Pulmonary artery endothelial cell (primary cell): ENCODE measurements at places on chromosomes 7 and 10.

DNA sequence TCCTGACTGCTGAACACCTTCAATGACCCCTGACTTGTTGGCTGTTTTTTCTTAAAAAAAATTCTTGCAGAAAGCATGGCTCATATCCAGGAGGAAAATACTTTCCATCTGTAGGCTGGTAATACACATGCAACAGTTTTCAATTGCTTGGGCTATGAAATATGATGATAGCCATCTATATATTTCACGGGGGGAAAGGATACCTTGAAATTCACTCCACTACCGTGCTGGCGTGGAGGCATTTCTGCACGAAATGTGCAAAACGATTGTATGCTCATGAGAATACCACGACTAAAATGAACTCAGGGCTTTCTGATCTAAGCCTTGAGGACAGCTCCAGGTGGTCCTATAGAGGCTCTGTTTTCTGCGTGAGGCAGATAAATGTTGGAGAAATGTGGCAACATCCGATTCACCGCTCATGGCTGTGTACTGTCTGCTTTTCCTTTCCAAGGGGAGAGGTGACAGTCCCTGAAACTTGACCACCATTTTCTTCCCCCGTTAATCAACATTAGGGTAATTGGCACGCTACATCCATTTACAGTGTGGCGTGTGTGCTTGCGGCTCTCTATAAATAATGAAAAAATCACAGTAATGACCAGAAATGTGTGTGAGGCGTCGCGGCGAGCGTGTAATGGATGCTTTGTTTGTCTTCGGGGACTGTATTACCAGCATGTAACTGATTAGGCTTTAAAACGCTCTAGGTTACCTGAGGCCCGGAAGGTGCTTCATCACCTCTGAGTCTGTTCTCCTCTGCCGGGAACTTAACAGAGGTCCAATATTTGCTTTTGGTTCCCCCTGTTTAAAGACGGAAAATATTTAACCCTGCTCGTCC is 12.8 kb upstream of the CARD11 start:
- DNase-seq, result no peak

DNA sequence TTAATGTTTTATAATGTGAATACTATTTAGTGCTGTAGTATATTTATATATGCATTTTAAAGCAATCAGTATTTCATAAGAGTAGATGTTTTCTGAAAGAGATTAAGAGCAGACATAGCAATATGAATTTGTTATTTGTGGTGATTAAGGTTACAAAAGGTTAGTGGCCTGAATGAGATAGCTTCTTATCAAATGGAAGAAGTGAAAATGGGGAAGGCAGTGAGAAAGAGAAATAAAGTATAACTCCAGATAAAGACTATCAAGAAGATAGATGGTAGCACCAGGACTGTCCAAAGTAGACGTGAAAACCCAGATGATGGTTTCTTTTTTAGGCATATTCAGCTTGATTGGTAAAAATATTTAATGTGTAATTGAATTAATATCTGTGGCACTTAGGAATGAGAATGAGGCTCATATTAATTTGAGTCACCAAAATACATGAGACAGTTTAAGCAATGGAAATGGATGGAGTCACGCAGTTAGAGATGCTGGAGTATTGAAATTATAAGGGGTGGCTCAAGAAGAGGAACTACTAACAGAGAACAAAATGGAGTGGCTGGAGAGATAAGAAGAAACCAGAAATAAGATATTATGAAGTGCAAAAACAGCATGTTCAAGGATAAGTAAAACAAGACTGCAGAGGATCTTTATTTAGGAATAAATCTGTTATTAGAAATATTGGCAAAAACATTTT is 288.0 kb upstream of the SEMA3C start:
- no peak for DNase-seq

DNA sequence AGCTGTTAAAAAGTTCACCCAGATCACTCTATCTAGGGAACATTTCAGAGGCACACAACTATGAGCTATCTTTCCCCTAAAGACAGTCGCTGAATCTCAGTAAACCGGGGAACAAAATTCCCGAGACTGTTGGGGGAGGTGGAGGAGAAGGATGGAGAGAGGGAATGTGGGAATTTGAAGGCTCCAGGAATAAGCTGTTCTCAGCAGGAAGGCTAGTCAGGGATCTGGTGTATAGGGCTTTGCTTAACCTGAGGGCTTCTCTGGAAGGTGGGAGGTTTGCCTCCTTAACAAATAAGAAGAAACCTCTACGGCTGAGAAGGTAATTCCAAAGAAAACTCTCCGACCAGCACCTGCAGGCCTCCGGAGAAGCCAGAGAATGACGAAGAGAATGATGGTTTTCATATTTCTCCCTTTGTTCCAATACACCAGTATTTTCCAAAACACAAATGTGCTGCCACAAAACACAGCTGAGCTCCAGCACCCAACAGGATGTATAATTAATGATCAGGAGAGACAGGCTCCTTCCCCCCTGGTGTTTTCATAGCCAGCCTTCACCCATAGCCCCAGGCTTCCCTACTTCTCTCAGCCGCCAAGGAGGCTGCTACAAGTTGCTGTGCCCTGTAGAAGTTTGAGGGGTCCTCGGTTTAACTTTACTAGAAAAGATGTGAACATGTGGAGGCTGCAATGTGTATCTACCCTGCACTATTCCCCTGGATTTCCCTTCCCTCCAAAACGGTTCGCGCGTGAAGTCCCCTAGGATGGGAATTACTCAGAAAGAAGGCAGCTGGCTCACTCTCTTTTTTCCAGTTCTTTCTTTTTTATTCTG is 2.0 kb downstream of the KCNMA1 start:
- no peak for DNase-seq

- DNase-seq, result no peak
These were observed 5.1 kb downstream of the ERV3-1 start for GRCh38 chr7:65001291-65001814.

- no peak for DNase-seq
These were observed 526.7 kb upstream of the NRP1 start for GRCh38 chr10:33861016-33861704.

DNA sequence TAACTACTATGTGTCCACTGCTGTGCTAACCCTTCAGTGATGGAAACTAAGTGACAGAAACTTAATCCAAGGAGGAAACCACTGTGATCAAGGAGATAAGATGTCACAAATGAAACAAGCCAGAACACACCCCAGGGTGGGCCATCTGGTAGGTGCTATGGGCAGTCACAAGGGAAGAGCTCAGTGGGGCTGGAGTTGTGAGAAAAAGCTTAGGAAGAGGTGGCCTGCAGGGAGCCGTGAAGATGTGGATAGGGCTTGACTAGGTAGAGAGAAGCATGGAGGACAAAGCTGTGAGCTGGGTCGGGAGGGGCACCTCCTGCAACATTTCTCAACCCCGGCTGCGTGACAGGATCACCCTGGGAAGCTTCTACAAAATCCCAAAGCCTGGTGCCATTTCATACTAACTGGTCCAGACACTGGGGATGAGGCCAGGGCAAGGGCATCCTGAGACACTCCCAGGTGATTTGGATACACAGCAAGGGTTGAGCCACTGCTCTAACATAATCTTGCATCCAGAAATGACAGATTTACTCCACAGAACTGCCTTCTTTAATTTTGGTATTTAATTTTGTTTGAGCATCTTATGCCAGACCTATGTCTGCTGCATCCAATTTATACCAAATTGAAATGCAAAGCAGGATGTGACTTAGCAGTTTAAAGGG is 69.3 kb downstream of the OSBPL3 start:
- no peak for DNase-seq

GRCh38 chr7:116509982-116510579 is 10.5 kb downstream of the CAV2 start:
- DNase-seq, result no peak

GRCh38 chr10:132362151-132362611 is 30.2 kb downstream of the LRRC27 start:
- no peak for DNase-seq

DNA sequence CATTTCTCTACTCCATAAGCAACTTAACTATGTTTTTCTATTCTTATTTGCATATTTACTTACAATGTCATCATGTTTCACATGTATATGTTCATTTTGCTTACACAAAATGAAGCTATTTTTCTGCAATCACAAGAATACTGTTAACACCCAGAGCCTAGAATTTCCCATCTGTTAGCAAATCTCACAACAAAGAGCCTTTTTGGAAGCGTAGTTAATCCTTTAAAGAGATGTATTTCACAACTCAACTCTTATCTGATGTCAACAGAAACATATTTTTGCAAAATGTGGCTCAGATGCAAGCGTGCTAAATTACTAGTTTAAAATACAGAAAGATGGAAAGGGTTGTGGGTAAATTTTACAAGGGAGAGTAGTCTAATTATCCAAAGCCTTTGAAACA is 110.6 kb upstream of the COL1A2 start:
- DNase-seq, result no peak

GRCh38 chr7:121323515-121324302 is 5.1 kb upstream of the WNT16 start:
- no peak for DNase-seq

- DNase-seq, result no peak
These were observed 189.5 kb downstream of the ZNF438 start for GRCh38 chr10:30842185-30842584.

GRCh38 chr7:148230883-148231282 is 359.7 kb upstream of the C7orf33 start:
- DNase-seq, result no peak

DNA sequence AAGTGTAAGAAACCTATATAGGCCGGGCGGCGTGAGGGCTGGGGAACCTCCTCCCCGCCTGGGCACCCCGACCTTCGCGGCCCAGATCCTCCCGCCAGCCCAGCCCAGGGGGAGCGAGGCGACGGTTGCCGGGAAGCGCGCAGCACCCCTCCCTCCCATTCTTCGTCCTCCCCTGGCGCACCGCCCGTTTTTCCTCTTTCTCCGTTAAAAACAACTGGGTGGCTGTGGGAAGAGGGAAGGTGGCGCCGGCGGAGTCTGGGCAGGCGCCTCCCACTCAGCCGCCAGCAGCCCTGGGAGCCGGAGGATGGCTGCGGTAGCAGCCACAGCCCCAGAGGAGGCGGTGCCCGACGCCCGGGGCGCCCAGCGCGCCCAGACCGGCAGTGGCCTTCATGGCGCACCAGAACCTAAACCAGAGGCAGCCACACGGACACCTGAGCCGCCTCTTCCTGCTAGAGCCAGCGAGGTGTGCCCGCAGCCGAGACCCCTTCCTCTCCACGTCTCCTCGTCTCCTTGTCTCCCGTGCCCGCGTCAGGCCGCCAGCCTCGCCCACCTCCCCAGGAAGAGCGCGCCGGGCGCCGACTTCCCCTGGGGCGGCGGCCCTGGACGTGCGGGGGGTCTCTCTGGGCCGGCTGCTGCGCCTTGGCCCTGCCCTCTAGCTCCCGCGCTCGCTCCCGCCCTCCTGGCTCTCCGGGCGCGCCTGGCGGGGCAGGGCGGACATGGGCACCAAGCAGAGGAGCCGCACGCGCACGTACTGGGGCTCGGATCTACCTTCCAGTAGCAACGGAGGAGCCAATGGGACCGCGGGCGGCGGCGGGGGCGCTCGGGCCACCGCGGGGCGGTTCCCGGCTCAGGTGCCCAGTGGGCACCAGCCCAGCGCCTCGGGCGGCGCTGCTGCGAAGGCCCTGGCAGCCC is 32.8 kb upstream of the SFTPD start:
- DNase-seq, result no peak
